MV-4-11 (cell line): ENCODE measurements at places on chromosomes 2 and 18.

DNA sequence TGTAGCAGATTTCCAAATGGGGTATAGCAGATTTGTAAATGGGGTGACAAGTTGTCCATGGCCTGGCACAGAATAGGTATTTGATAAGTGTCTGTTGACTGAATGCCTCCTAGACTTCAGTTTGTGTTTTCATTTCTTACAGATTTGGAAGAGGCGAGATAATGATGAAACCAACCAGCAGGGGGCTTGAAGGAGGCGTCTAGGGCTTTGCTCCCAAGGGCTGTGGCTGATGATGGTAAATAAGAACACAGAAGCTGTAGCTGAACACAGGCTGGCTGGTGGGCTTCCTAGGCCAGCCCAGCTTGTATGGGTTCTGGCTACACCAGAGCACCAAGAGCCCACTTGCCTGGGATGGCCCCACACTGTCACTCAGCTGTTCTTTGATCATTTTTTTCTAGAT, 19.4 kb downstream of the SFTPB start:
- DNase-seq, result no peak

GRCh38 chr2:108975613-108976435, 13.2 kb downstream of the EDAR start:
- no peak for DNase-seq

- no peak for DNase-seq
These were observed 257.5 kb upstream of the KLHL29 start for GRCh38 chr2:23127465-23127864.

GRCh38 chr2:82674652-82675051, 1784.4 kb downstream of the SUCLG1 start:
- no peak for DNase-seq

DNA sequence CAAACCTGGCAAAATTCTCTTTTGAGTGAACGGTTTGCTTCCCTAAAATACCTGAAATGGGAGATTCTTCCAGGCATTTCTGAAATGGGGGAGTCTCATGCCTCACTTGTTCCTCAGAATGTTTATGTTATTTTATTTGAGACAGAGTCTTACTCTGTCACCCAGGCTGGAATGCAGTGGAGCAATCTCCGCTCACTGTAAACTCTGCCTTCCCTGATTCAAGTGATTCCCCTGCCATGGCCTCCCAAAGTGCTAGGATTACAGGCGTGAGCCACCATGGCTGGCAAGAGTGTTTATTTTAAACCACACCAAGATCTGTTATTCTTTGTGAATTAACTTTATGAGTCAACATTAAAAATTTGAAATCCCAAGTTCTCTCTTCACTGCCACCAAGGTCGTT, 6.4 kb upstream of the FHL2 start:
- no peak for DNase-seq

GRCh38 chr2:200814276-200814815, 2.6 kb downstream of the BZW1 start:
- DNase-seq, result no peak

DNA sequence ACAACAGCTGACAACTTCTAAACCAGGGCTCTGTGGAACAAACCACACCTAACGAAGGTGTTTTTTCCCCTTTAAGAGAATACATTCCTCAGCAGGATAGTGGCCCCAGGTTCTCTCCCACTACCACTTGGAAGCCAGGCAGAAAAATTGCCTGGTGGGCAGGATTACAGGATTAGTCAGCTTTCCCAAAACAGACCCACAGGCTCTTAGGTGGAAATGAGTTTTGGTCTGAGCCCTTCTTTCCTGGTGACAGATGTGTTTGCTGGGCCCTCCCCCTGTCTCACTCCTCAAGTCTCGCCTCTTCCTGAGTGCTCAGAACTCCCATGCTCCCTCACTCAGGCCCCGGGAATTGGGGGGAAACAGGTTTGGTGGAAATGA, 139.4 kb upstream of the HAAO start:
- no peak for DNase-seq

GRCh38 chr2:191150230-191150599, 579 bp downstream of the STAT4 start:
- DNase-seq, result no peak

DNA sequence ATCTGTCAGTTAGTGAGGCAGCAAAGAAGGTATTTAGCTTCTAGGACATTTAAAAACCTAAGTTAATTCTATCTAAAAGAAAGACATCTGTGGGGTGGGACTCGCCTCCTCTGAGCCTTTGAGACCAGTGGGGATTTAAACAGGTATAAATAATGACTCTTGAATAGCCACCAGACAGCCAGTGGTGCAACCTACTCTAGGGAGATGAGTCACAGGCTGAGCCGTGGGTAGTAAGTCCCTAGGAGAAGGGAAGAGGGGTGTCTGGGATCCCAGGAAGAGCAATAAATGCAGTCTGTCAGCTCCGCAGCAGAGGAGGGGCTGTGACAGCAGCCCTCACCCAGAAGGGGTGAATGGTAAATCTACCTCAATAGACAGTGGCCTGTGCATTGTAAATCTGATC, 43.1 kb upstream of the GALNT3 start:
- DNase-seq, result no peak

DNA sequence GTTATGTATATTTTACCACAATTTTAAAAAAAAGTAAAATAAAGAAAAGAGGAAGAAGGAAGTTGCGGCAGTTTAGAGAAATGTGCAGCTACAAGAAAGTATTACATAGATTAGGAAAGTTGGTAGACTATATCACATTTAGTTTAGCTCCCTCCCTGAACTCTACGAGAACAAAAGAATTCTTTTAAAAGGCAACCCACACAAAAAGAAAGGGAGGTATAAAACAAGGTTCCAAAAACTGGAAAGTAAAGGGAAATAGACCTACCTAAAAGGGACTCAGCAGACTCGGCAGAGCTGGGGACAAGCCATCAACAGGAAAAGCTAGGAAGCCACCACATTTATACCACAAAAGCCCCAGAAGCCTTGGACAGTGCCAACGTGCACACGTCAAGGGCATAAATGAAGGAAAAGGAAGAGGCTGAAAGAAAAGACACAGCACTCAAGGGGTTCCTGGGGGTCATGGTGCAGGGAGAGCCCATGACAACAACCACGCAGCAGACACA, 9.1 kb downstream of the TMEM127 start:
- peak; percentile 81 for DNase-seq

- DNase-seq, result no peak
These were observed 136.8 kb downstream of the TTC32 start for GRCh38 chr2:19764998-19765397.

DNA sequence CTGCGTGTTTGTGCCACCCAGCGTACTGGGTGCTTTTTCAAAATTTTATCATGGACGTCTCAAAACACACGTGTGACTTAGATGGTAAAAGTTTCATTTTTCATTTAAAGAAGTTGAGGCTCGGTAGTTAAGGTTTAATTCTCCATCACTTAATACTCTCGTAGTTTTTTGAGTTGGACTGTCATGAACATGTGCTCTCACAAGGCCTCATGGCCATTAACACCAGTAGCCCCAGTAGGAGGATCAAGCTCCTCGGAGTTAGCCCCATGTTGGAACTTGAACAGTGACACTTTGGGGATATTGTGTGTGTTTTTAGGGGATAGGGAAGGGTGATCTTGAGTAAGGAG, 15.3 kb downstream of the NMUR1 start:
- no peak for DNase-seq

DNA sequence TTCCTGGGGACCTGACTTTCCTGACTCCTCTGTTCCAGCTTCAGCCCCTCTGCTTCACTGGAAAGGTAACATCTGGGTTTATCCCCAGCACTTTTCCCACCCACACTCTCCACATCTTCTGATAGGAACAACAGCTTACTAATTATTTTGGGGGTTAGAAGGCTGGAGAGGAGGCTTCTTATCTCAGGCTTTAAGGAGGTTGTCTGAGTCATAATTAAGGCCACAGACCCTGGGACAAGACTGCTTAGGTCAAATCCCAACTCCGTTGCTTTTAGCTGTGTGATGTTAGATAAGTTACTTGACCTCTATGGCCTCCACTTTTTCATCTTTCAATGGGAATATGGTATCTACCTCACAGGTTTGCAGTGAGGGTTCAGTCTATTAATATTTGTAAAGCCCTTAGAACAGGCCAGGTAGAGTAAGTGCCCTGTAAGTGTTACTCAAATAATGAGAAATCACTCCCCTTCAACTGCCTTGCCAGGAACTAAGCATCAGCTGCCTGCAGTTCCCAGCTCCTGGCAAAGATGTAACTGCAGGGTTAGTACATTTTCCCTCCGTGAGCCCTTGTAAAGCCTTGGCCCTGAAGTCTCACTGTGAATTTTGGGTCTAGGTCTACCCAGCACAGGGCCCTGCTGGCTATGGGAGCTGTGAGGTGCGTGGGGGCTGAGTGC, 123.6 kb downstream of the MTX2 start:
- no peak for DNase-seq

- no peak for DNase-seq
These were observed 14.7 kb upstream of the FAM237A start for GRCh38 chr2:206627632-206628031.

DNA sequence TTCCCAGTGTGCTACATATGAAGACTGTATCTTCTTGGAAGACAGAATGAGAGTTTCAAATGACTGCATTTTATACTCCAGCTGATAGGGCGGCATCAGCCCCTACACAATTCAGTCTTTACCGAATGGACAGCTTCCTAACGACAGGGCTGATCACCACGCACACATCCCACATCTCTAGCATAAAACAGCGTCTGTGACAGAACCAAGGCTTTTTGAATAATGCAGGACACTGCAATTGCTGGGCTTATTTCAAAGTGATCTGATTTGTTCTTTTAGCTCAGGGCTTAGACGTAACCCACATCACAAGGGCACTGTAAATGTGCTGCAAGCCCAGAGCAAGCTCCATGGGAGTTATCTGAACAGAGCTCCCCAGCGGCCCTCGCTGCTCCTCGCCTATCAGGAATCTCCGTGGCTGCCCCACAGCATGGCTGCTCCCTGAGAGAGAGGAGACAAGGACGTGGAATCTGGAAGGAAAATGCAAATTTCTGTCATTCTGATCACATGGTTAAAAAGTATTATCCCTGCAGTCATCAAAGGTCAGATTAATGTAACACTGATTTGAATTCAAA, 158.5 kb upstream of the ALKAL2 start:
- no peak for DNase-seq

GRCh38 chr2:232908695-232909094, 38.6 kb downstream of the SNORC start:
- no peak for DNase-seq

- DNase-seq, result no peak
These were observed 18.7 kb upstream of the SULT1C3 start for GRCh38 chr2:108220942-108221541.

DNA sequence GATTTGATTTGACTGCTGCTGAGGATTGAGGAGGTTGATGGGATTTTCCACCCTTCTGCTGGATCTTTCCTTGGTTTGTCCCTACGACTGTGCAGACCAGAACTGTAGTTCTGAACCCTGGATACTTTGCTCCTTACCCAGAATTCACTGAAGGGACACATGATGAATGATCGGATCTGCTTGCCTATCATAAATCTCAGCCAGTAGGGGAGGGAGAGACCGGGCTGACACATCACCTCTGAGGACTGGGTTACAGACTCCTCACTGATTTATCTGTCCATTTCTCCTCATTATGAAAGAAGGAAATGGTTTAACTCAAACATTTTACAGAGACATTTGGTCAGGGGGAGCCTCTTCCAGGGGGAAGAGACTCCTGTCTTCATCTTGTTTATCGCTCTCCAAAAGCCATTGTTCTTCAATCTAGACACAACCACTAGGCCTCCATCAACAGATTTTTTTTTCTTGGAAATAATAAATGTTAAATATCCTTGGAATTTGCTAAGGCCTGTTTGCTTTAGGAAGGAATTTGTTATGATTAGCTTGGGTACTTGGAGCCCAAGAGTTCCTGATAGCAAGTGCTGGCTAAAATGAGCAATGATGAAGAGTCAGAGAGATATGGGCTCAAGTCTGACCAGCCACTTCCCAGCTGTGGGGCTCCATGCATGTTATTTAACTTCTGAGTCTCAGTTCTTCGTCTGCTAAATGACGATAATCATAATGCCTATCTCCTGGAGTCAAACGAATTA, 925.5 kb downstream of the SLC4A3 start:
- no peak for DNase-seq

DNA sequence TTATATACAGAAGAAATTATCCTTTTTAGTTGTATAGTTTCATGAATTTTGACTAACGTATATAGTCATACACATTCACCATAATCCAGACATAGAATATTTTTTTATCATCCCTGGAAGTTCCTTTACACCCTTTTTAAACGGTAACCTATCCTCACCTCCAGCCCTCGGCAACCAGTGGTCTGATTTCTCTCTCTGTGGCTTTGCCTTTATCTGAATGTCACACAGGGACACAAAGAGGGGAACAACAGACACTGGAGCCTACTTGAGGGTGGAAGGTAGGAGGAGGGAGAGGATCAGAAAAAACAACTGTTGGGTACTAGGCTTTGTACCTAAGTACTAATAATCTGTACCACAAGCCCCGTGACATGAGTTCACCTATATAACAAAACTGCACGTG, 191.9 kb downstream of the MC4R start:
- DNase-seq, result no peak

GRCh38 chr2:217367464-217367863, 507.6 kb upstream of the TNP1 start:
- DNase-seq, result no peak

- DNase-seq, result no peak
These were observed 76.6 kb downstream of the EIPR1 start for GRCh38 chr2:3301001-3301400.

GRCh38 chr2:187541086-187542085, 12.8 kb downstream of the TFPI start:
- no peak for DNase-seq

- DNase-seq, result peak; percentile 84
These were observed 3.5 kb downstream of the CNDP2 start for GRCh38 chr18:74499633-74500032.

GRCh38 chr18:13642440-13642827, 83.9 kb downstream of the FAM210A start:
- no peak for DNase-seq

- no peak for DNase-seq
These were observed 740.3 kb downstream of the SATB2 start for GRCh38 chr2:198717451-198717850.

GRCh38 chr2:207478572-207478971, 51.2 kb upstream of the CREB1 start:
- peak; percentile 25 for DNase-seq

- no peak for DNase-seq
These were observed 139.8 kb upstream of the TANK start for GRCh38 chr2:161020437-161020836.

GRCh38 chr2:10987861-10988260, 76.1 kb downstream of the KCNF1 start:
- DNase-seq, result no peak

GRCh38 chr2:37674946-37675345, 3.5 kb upstream of the CDC42EP3 start:
- DNase-seq, result peak; percentile 79

DNA sequence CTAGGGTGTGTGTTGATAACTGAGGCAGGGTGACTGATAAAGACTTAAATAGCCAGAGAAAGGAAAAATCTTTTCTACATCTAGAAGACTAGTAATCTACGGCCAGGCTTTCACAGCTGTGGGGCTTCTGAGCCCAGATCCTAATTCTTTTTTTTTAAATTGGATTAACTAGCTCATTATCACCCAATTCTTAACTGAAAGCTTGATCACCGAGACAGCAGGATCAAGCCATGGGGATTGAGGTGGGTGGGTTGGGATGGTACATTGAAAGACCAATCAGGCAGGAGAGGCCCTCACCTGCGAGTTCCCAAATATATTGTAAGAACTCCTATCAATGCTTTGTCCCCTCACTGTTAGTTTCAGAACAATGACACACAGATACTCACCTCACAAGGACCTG, 20.0 kb upstream of the NFE2L2 start:
- DNase-seq, result no peak
